ENCODE measurements at places on chromosomes 3 and 15.

DNA sequence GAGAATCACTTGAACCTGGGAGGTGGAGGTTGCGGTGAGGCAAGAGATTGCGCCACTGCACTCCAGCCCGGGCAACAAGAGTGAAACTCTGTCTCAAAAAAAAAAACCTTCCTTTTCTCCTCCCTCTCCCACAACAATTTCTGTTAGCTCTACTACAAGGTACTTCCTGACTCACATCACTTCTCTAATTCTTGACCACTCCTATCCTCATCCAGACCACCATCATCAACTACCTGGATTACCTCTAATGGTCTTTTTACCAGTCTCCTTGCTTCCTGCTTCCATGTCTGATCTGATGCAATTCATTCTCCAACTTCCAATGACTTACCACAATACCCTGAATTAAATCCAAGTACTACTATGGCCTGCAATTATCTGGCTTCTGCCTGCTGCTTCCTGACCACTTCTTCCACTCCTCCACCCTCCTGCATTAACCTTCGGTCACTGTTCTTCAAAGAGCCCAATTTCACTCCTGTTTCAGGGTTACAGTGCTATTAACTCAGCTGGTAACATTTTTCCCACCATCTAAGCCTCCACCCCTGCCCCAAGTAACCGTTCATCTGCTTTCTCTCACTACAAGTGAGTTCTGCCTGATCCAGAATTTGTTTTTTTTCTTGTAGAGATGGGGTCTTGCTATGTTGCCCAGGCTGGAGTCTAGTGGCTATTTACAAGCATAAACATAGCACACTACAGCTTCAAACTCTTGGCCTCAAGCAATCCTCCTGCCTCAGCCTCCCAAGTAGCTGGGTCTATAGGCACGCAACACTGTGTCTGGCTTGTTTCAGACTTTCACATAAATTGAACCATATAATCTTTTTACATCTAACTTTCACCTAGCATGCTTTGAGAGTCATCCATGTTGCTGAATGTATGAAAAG, 27.8 kb downstream of the DCAF1 start:
- no peak for DNase-seq

DNA sequence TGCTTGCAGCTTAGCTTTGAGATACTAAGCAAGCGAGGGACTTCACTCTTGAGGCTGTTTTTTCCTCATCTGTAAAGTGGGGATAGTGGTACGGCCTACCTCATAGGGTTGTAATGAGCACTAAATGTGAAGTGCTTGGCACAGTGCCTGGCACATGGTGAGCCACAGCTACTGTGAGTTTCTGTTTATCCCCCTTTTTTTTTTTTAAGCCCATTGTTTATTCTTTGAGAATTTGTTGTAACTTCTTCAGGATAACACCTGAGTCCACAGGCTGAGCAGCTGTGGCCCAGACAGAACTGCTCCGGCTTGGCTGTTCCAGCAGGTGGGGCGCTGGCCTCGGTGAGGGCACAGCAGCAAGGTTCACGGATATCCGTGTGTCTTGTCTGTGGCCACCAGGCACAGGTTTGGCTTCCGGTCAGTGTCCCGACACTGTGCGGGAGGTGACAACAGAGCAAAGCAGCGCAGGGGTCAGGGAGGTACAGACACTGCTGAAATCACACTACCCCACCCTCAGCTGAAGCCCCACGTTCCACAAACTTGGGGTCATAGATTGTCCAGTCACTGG, 7.3 kb upstream of the ISG20 start:
- no peak for DNase-seq

- no peak for DNase-seq
These were observed 262.7 kb upstream of the CTDSPL start for GRCh38 chr3:37598808-37599581.

DNA sequence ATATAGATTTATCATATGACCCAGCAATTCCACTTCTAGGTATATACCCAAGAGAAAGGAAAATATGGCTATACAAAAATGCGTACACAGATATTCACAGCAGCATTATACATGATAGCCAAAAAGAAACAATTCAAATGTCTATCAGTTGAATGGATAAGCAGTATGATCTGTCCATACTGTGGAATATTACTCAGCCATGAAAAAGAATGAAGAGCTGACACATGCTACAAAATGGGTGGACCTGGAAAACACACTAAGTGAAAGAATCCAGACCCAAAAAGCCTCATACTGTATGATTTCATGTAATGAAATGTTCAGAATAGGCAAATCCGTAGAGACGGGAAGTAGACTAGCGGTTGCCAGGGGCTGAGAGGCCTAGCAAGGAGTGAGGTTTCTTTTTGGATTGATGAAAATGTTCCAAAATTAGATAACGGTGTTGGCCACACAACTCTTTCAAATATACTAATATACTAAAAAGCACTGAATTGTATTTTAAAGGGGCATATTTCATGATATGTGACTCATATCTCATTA, 33.4 kb downstream of the FGD5 start:
- DNase-seq, result no peak

- no peak for DNase-seq
These were observed 851.7 kb downstream of the PDCD6IP start for GRCh38 chr3:34650131-34650530.

DNA sequence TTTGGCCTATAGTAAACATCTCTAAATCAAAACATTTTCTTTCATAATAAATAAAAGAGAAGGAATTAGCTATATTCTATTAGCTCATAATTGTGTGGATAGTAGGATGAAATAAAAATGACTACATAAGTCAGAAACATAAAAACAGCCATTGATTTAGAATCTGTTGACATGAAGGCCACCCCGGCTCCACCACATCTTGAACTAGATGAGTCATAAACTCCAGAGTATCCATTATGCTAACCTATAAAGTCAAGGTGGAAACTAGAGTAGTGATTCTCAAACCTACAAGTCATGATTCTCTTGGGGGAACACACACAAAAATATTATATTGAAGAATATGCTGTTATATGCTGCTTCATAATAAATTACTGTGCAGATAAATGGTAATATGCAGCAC, 831.0 kb downstream of the TUSC7 start:
- no peak for DNase-seq

- DNase-seq, result no peak
These were observed 52.3 kb downstream of the WNT5A start for GRCh38 chr3:55434789-55435188.

DNA sequence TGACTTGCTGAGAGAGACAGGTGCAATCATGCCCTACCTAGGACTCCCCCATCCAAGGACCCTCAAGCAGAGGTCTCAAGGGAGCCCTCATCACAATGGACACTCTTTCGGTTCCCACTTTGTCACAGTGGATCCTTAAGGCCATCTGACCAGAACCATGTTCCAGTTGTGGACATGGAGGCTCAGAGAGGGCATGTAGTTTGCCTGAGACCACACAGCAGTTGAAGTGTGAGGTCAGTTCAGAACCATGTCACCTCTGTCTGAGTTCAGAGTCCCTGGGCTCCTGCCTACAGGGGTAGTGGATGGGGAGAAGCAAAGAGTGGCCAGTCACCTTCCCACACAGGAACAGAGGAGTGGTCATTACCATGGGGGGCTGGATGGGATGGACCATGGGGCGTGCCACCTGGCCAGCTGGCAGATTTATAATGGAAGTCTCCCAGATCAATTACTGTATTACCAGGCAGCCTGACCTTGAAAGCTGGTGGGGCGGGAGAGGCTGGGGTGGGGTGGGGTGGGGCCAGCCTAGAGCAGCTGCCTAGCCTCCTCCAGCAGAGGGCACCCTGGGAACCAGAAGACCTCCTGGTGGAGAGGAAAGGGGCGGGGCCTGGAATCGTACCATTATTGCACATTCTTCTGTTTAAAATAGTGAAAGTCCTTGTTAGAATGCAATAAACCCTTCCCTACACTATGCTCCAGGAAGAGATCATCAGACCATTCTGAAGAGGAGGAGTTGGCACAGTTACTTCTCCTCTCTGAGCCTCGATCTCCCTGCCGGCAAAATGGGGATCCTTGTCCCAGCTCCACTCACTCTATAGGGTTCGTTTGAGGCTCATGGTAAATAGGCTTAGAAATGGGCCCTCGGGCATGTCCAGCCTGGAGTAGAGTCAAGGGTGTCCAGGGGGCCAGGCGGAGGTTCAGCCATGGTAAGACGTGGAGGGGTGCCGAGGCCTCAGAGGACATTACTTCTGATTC, 26.9 kb upstream of the LINGO1 start:
- peak; percentile 41 for DNase-seq

DNA sequence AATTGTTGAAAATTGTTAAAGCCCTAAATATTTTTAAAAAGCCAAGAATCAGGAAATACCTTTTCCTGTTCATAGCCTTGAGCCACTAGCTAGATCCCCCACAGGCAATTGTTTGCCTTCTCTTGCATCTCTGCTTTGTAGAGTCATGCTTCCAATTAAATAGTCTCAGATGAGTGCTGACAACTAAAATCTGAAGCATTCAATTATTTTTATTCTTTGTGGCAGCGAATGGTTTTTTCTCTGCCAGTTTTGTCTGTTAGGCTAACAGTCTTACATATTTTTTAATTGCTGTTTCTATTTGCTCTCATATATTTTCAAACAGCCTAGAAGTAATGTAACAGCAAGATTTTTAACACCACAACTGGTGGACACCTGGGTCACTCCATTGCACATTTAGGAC, 277.1 kb upstream of the GBE1 start:
- no peak for DNase-seq

DNA sequence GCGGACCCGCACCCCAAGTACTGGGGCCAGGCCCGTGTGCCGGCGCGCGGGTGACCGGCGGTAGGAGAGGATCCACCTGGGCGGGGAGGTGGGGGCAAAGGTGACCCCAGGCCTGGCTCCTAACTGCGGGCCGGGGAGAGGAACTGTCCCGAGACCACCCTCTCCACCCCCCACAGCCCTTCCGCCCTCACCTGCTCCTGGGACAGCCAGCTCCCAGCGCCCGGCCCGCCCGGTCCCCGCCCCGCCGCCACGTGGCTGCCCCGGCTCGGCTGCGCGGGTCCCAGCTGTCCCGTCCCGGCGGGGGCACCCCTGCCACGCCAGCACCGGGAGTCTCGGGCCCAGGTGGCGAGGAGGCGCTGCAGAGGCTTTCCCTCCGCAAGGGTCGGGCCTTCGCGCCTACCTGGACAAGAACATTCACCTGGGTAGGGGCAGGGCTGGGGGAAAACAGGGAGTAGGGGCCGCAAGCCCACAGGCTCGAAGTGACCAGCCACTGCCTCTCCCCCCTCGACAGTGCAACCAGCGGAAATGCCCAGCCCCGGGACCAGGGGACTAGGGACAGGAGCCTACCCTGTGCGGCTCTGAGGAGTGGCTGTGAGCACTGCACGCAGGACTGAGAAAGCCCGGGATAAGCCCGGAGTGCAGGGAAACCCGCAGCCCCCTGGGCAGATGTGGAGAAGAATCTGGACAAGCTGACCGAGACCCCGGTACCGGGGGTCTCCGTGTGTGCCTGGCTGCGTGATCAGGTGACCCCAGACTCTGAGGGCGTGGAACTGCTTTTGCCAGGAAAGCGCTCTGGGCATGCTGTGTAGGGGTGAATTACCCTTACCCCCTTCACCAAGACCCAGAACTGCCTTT, at the start of gene SLC12A8:
SLC12A8 (minus strand) TSS at position 240 of the 855 bp plus-strand sequence. CDS start 1,399 bp downstream, outside the sequence.
- no peak for DNase-seq

DNA sequence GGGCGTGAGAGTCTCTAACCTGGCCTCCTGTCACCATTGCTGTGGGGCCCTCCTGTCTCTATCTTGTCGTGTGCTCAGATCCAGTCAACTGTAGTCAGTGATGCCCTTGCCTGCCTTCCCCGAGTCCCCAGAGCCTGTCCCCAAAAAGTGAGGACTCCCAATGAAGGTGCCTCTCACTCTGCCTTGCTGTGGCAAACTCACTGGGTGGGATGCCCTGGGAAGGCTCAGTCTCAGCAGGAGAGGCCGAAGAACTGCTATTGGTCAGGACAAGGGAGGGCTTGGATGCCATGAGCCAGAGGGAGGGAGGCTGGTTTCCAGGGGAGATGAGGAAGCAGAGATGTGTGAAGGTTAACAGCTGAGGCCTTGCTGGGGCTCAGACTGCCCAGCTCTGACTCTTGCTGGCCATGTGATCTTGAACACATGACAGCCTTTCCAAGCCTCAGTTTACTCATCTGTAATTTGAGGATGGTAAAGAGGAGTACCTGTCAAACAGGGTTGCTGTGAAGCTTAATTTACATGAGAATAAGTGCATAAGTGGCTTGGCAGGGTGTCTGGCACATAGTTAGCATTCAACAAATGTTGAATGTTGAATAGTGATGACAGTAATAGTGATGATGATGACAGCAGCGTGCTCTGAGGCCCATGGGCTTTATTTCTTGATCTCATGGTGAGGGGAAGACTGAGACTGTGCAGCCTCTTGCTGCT, 8.2 kb downstream of the KY start:
- no peak for DNase-seq

GRCh38 chr15:69740684-69741083, 288.1 kb downstream of the RPLP1 start:
- no peak for DNase-seq

GRCh38 chr15:76190070-76190564, 121.2 kb downstream of the ETFA start:
- DNase-seq, result no peak

GRCh38 chr3:184334470-184335158, 2.8 kb upstream of the FAM131A start:
- no peak for DNase-seq

- DNase-seq, result peak; percentile 21
These were observed 20.5 kb downstream of the SLC35A5 start for GRCh38 chr3:112582244-112582874.

DNA sequence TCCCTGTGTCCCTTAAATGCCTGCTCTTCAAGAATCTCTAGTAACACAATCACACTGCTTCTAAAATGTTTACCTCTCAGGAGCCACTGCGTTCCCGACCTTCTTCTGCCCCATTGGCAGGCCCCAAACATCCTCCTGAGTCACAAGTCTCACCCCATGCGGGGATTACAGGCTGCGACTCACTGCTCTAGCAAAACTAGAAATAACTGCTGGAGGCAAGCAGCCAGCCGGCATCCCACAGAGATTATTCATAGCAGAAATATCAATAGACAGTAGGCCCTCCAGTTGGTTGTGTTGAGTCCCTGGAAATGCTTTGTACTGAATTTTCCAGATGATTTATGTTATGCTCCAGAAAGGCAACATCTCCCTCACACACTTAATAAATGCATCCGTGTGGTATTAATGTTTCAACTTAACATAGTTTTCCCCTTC, 64.8 kb downstream of the RFTN1 start:
- no peak for DNase-seq

DNA sequence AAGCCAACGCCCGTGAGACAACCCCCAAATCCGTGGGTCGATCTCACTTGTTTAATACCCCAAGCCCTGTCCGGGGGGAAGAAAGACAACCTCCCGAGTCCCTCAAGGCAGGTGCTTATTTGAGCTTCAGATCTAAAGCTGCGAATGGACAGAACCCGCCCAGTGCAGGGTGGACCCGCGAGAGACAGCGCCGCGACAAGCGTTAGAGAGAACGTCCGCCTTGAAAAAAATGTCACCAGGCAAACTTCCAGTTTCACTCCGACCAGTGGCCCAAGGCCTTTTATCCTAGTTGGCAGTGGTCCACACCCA, 740 bp upstream of the OXSR1 start:
- no peak for DNase-seq

GRCh38 chr3:105539897-105540296, 173.2 kb downstream of the ALCAM start:
- no peak for DNase-seq

- no peak for DNase-seq
These were observed 74.1 kb downstream of the TRAK1 start for GRCh38 chr3:42165211-42165610.
